NCI-H1694 treated with DMSO at 0.1 percent for 48 hours (cell line): ENCODE measurements at places on chromosomes 2 and 18.

GRCh38 chr2:46171411-46171953, 125.7 kb upstream of the EPAS1 start:
- peak; percentile 94 for DNase-seq

DNA sequence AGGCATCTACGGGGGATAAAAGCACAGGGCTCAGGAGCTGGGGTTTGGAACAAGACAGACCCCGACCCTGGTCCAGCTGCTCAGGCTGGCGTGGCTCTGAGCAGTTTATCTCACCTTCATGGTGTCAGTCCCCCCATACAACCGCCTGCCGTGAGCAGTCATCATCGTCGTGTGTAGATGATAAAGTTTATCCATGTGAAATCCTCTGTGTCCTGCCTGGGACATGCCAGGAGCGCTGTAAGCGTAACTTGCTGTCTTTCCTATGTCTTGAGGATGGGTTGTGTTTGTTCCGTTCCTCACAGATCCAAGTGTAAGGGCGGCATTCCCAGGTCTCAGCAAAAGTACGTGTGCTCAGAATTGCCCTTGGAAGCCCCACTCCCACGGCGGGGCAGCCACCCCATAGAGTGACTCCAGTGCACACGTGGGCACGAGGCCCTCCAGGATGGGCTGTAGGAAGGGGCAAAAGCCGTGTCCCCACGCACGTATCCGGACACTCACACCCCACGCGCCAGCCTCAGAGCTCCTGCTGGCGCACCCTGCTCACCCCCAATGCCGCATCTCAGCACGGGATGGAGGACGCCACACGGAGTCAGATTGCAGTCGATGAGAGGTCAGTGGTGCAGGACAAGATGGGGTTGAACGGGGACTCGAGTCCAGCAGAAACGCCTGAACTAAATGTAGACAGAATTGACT, 50.9 kb downstream of the ADI1 start:
- DNase-seq, result no peak

GRCh38 chr2:212001325-212001724, 537.3 kb downstream of the ERBB4 start:
- DNase-seq, result no peak

DNA sequence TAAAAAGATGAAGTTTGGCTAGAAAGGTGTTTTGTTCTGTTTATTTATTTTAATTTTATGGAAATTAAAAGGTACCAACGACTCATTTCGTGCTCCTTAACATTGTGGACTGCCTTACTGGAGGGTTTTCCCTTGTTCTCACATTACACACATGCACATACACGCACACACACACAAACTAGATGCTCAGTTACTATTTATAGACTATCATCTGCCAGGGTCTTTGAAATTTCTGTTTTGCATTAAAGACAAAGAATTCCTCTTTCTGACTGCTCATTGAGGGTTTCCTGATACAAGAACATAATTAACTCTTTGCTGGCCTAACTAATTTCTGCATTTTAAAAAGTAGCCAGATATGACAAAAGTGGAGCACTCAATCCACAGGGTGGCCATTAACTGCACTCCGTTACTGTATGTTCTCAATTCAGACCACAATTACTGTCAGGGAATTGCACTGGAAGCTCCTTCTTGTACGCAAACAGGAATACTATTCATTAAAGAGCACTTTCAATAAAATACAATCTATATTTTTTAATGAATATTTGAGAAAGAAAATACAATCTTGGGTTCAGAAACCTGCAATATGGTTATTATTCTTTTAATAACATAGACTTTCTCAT, 366.9 kb upstream of the GALNT5 start:
- DNase-seq, result peak; percentile 91

- DNase-seq, result no peak
Measured at GRCh38 chr2:88018909-88019308, 2.6 kb upstream of the RNU2-63P start.

GRCh38 chr2:102144128-102144527, 1.6 kb downstream of the IL1R1 start:
- DNase-seq, result no peak

GRCh38 chr2:85132834-85133637, at the start of gene TCF7L1:
TSS of gene TCF7L1 (plus strand) at chr2:85133392. CDS start at chr2:85133685, 293 bp downstream.
- DNase-seq, result peak; percentile 46

- DNase-seq, result no peak
Measured at GRCh38 chr2:187986390-187987105, 305.1 kb upstream of the GULP1 start.

DNA sequence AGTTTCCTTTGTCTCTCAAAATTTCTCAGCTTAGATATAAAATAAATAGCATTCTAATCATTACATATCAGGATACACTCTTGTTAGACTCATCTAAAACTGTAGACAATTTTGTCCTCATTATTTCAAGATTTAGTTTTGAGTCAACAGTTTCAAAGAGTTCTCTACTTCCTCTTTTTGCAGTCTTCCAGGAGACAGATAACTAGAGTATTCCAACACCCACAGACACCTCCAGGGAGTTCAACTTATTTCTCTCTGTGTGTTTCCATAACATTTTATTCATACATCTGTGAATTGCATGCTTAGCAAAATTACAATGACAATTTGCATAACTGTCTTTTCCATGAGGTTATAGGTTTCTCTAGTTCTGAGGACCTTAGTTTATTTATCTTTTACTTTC, 166.6 kb upstream of the HNMT start:
- no peak for DNase-seq

DNA sequence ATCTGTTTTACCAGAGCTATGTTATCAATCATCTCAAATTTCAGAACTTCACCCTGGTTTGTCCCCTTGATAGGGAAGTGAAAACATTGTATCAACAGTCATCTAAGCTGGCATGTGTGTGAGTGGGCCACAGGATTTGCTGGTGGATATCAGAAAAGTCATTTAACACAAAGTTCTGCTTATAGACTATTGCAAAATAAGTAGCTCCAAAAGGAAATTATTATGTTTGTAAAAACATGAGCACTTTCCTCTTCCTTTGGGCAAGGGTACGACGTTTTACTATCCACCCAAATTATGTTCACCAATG, 20.7 kb upstream of the COPS8 start:
- no peak for DNase-seq

- DNase-seq, result no peak
Measured at GRCh38 chr2:140842110-140842509, 1288.7 kb downstream of the LRP1B start.

DNA sequence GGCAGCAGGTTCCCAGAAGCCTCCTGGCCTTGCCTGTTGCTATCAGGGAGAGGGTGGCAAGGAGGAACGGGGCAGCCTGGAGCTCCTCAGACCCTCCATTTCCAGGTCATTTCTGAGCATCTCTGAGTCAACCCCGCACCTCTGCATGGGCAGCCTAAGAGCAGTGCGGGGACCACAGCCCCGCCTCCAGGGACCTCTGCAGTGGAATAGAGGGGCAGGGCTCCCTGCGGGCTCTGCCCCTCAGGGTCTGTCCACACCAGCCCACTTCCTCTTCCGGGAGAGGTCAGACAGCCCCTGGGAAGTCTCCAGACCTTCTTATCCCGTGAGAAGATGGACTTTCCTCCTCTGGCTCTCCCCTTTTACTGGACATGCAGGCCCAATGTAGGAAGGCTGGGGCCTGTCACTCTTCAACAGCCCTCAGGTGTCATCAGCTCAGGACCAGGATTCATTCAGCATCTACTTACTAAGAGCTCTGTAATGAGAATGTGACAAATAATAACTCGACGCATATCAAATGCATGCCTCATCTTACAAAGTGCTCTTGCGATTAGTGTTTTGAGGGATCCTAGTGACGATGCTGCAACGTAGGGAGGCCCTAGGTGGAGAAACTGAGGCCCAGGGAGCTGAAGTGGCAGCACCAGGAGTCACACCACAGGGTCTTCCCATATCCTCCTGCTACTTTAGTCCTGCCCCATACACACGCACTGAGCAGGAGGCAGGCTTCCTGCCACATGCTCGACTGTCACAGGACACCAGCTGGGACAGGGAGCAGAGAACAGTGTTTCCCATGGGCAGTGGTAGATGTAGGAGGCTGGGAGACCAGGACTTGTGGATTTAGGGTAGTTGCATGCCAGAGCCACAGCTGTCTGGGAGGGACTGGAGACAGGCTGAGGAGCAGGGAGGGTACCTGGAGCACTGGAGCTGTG, 28.0 kb downstream of the SH2D6 start:
- DNase-seq, result peak; percentile 24

DNA sequence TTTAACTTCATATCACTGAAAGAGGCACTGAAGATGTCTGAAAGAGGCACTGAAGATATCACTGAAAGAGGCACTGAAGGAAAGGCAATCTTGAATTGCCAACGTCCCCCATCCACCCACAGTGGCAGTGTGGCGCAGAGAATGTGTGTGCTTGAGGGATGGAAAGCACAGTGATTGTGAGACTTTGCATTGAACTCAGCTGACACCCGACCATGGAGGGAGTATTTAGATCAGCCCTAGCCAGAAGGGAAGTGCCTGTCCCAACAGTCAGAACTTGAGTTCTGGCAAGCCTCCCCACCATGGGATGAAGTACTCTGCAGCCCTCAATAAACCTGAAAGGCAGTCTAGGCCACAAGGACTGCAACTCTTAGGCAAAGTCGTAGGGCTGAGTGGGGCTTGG, 33.8 kb downstream of the MAP4K3 start:
- no peak for DNase-seq

DNA sequence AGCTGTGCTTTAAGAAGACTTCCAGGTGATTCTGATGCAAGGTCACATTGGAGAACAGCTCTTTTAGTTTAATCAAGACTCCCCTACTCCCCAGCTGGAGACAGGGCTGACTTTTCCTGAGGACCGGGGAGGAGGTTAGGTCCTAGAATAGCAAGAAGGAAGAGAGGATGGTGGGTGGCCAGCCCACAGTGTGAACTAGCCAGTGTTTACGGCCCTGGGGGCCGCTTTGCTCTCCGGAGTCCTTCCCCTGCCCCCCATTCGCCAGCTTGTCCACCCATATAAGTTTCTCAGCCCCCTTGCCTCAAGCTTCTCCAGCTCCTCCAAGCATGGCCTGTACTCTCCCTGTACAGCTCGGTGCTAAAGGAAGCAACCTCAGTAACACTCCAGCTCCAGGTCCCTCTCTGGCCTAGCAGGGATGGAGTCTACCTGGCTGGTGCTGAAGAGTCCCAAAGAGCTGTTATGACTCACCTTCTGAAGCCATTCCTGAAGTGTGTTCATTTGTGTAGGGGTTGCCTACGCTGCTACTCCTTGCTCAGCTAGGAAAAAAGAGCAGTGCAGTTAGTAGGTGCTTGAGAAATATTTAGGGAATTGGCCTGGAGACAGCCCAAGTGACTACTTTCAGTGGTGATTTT, 7.9 kb downstream of the INPP4A start:
- DNase-seq, result no peak

DNA sequence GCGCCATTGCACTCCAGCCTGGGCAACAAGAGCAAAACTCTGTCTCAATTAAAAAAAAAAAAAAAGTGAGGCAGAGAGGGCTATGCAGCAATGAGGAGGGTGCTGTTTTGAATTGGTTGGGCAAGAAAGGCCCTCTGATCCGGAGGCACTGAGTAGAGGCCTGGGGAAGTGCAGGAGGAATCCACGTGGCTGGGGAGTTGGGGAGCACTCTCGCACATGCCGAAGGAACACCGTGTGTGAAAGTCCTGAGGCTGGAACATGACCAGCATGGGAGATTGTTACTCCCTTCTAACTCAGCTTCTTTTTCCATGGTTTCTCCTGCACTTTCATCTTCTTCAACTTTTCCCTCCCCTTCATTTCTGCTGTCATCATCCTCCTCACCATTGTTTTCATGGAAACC, 347.9 kb upstream of the HS6ST1 start:
- no peak for DNase-seq

DNA sequence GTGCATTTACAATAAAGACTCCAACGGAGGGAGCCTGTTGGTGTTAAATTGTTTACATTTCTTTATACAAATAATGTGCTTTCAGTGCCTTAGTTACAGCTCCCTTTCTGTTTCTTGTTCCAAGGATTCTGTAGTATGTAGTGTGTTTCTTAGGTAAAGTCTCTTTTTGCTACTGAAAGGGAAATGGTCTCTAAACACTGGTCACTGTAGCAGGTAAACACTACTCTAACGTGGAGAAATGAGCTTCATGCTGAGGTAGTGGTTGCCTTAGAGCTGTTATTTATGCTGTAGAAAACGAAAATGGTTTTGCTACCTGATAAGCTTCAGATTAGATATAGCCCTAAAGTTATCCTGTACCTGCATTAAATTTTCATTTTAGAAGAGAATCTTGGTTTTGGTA, 163.6 kb downstream of the CAPN13 start:
- DNase-seq, result no peak

DNA sequence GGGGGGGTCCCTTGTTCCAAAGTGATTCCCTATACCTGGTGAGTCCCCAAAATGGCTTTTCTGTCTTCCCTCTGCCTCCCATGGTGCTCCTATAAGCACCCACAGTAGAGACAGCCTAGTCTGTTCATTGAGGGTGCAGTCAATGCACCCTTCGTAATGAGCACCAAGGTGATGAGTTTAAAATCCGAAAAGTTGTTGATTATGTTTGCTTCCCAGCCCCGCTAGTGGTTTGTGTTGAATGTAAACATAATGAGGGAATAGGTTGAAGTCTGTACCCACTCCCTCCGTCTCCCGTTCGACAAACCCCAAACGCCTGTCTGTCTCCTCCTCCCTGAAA, 2.3 kb downstream of the FOSL2 start:
- DNase-seq, result no peak

GRCh38 chr2:145220496-145220895, 700.6 kb upstream of the ZEB2 start:
- no peak for DNase-seq

DNA sequence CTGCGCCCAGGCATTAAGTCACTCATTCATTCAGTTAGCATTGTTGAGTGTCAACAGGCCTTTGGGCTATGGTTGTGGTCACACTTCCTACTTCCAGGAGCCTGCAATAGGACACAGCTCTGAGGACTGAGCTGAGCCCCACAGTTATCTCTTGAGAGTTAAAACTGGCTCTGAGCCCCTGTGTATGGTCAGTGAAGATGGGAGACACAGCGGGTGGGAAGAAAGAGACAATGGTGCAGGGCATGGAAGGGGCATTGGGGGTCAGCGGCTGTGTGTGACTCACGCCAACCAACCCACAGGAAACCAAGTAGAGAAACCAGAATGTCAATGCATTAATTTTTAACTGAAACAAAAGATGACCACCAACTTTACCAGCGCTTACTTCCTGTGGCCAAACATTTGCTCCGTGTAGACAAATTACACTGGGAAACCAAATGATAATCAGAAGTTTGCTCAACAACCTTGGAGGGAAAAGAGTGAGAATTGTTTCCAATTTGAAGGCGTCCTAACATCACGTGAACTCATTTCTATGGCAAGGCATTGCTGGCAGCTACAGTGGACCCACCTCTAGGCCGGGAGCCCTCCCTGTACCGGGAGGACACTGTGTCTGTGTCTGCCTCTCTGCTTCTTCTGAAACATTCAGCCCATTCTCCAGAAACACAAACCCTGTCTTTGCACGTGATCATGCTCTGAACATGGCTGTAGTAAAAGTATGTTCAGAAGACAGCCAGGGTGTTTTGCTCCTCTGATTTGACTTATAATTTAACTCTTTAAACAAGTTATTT, 212.0 kb upstream of the ID2 start:
- DNase-seq, result no peak

GRCh38 chr18:48227206-48227605, 182.0 kb downstream of the ZBTB7C start:
- no peak for DNase-seq
